ENCODE measurements at places on chromosomes 6 and 20. TPM values are rescaled to one million over a fixed set of nuclear protein-coding genes. Genes with fewer than 3 reads are reported as not detected.

Gene PCMTD2
- total RNA-seq = 37.9 TPM

Gene ID1
- 27.5 TPM for total RNA-seq

Gene CLPSL1
- not detected for total RNA-seq

Gene GRIK2
- 0.13 TPM for total RNA-seq

Gene MYL9
- 58.5 TPM for total RNA-seq

Gene FAM184A
- total RNA-seq = 4.0 TPM

Gene PBX2
- 37.5 TPM for total RNA-seq

Gene IPCEF1
- total RNA-seq = 0.34 TPM

Gene LINC00237
- total RNA-seq = not detected

DNA sequence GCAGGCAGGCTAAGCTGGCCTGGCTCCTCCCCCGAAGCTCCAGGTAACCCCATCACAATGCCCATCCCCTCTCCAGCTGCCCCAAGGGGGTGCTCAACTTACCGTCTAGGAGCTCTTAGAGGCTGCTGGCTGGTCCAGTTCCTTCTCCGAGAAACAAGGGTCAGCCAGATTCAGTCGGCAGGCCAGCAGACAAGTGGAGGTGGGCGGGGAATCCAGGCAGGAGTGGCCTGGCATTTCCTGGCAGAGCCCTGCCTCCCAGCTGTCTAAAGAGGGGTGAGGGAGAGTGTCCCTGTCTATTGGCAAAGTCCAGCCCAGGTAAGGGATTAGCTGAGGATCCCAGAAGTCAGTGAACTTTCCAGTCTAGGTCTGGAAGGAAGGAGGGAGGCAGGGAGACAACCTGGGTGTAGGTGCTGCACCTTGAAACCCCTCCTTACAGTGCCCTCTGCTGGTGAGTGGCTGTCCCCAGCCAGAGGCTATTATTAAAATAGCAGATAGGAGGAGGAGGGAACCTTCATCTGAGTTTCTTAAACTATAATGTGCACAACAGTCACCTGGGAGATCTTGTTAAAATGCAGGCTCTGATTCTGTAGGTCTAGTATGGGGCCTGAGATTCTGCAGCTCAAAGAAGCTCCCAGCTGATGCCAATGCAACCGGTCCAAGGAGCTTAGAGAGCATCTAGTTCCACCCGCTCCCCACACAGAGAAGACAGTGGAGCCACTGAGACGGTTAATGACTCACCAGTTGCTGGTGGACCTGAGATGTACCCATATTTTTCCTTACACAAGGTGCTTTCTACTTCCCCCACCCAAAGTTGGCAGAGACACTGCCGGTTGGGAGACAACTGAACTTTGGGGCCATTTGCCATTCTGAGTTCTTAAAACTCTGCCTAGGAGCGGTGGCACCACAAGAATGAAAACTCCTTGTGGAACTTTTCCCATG lies at the start of gene UNC5CL:
TSS of gene UNC5CL (minus strand) at position 162 of the 939 bp plus-strand sequence. CDS start 4,147 bp downstream, outside the sequence.
- DNase-seq = no peak

- no peak for DNase-seq
Observed at GRCh38 chr6:167275436-167275835, 15.7 kb upstream of the UNC93A start.

DNA sequence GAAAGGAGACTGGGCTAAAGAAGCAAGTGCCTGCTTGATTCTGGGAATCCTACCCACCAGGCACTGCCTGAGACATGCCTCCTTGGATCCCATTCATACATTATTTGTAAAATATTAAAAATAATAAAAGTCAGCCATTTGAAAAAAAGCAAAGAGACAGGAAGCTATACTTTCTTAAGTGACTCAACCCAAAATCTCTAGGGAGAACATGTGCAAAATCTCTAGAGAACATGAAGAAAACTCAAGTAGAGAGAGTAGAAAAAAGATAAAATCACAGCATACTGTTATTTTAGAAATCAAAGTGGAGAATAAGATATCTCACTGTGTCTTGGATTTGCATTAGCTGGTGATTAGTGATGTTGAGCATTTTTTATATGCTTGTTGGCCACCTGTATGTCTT lies 197.2 kb upstream of the GGTLC1 start:
- DNase-seq = no peak

DNA sequence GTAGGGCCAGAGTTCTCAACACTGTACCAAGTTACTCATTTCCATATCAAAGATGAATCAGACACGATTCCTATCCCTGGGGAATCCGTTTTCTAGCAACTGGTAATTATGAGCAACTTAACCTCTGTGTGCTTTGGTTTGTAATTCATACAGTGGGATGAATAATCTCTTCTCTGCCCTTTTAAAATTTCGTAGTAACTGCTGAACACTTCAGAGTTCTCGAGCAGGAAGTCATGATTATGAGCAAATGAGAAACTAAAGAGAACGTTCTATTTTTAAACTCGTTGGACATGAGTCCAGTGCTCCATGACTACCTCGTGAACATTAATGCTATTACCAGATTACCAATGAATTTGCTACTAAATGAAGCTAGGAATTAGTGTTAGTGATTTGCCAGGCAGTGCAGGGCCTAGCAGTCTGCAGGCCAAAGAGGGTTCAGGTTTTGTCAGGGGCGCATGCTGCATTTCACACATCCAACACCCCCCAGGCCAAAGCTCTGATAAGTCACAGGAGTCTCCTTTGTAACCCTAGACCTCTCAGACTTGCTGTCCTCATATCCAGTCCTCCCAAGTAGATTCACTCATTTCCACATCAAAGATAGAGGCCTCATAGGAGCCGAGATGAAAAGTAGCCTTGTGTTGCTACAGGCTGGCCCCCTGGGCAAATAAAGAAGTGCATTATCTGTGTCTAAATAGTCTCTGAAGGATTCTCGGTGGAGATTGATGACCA lies 45.8 kb upstream of the VSTM2L start:
- DNase-seq = no peak

DNA sequence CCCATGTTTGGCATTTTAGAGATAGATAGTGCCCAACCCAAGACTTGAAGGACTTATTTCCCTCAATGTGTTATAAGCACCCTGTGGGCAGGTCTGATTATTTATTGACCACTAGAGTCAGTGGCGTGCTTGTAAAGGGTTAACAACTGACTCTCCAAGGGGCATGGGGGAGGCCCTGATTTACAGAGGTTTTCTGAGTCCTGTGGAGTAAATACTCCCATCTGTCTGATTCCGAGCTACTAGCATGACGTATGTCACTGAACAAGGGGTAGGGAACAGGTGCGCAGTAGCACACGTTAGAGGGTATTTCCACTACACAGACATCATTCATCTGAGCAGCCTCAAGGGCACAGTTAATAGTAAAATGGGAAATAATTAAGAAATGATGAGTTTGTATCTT lies 17.4 kb upstream of the TRAM2 start:
- no peak for DNase-seq

GRCh38 chr6:143973097-143973966 lies 34.7 kb downstream of the PLAGL1 start:
- DNase-seq = no peak

DNA sequence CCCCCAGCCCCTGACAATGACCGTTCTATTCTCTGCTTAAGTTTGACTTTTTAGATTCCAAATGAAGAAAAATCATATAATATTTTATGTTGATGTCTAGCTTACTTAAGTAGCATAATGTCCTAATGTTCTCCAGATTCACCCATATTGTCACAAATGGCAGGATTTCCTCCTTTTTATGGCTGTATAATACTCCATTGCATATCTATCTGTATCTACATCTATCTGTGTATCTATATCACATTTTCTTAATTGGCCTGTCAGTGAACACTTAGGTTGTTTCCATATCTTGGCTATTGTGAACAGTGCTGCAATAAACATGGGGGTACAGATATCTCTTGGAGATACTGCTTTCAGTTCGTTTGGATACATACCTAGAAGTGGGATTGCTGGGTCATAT lies 7.0 kb upstream of the LRP11 start:
- no peak for DNase-seq

GRCh38 chr6:27890445-27891319 lies 21.5 kb downstream of the OR2B2 start:
- DNase-seq = peak; percentile 90

DNA sequence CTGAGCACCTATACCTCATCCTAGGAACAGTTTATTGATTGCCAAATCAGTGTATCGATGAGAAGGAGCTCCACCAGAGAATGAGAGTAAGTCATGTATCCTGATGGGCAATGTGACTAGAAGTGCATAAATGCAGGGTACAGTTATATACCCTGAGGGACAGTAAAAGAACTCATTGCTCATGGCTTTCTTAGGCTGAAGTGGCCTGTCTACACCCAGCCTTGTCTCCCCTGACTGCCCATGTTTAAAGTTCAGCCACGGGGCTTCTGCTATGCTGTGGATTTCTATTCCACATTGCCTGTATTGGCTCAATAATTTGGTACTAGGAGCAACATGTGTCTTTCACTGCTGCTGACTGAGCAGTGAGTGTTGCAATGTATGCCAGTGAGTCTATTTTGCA lies 400.4 kb upstream of the IMPG1 start:
- no peak for DNase-seq

DNA sequence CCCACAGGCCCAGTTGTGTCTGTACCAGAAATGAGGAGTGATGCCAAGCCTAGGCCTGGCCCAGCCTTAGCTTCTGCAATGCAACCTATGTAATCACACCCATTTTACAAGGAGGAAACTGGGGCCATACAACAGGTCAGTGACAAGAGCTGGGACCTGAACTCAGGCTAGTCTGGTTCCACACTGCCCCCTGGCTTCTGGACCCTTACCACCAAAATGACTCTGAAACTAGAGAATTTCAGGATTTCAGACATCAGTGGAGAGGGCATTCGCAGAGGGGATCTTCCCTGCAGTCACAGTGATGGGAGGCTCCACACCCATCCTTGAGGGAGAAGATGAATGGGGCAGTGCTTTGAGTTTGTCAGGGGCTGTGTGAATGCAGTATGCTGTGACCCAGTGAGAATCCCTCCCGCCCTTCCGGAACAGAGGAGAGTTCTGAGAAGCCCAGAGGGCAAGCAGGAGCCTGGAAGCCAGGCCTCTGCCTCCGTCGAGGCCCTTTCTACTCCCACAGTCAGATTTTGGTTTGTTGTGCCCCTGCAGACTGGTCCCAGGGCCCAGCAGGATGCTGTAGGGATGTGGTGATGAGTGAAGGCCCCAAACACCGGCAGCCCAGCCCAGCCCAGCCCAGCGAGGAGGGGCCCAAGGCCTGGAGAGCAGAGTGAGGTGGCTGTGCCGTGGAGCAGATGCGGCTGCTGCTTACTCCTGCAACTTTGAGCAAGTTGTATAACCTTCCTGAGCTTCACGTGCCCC lies 48.1 kb upstream of the MYL9 start:
- DNase-seq = no peak

DNA sequence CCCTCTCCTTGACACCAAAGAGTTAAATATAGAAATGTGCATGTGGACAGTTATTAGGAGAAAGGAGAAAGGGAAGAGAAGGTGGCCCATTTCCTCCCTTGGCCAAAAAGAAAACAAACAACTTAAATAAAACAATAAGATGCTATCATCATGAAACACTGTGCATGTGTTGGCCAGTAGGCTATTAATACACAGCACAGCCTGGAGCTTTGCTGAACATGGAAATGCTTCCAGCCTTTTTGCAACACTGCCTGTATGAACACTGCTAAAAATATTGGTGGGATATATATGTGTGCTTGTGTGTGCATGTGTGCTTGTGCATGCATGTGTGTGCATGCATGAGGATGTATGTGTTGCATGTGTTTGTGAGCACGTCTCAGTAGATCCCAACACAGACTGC lies 100.4 kb downstream of the LY86 start:
- DNase-seq = no peak

GRCh38 chr20:52422574-52423336 lies 231.2 kb upstream of the ZFP64 start:
- DNase-seq = no peak

GRCh38 chr20:33676652-33677645 lies 2.7 kb upstream of the NECAB3 start:
- no peak for DNase-seq

GRCh38 chr6:75489025-75489424 lies 4.6 kb downstream of the FILIP1 start:
- no peak for DNase-seq

- no peak for DNase-seq
Observed at GRCh38 chr6:163983679-163984078, 569.2 kb downstream of the QKI start.

Measured in kidney epithelial cell (primary cell).